ENCODE measurements at places on chromosomes 2 and 18.
A peak's percentile ranks its signal among the peaks of the same experiment; 100 is the strongest.

GRCh38 chr18:70181015-70181414 is 24.5 kb downstream of the RTTN start:
- no peak for DNase-seq

GRCh38 chr2:138113871-138114525 is 149.7 kb downstream of the HNMT start:
- no peak for DNase-seq

- DNase-seq: peak; percentile 92
Observed at GRCh38 chr2:231713730-231714638, 5.7 kb downstream of the PTMA start.

- DNase-seq: no peak
Observed at GRCh38 chr2:133919285-133919684, 334.6 kb upstream of the MGAT5 start.

- DNase-seq: no peak
Observed at GRCh38 chr2:88871336-88871735, 179.9 kb downstream of the RPIA start.

GRCh38 chr18:59719544-59720181 is 22.4 kb upstream of the CCBE1 start:
- no peak for DNase-seq

DNA sequence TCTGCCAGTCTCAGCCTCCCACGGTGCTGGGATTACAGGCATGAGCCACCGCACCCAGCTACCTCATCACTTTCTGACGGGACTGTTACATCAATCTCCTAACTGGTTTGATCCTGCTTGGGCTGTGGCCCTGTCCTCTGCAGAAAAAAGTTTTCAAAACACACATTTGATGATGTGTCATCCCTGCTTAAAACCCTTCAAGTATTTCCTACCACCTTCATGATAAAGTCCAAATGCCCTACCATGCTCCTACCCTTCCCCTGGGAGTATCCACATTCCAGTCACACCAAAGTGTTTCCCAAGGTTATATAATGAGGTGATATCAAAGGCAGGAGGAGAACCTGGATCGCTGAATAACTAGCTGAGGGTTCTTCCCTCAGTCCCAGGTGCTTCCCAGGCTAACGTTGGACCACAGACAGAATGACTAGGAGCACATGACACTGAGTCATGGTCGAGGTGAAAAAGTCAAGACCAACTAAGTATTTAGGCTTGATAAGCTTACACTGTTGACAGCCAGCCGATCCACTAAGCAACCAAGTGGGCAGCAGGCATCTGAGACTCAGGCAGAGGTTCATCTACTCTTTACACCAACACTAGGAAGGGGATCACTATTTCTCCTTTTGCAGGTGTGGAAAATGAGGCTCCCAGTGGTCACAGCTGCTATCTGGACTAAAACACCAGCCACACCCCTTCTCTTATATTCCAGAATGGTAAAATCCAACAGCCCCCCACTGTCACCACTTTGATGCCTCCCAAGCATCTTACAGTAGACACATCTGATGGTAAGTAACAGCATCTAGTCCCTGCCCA is 31.8 kb downstream of the CYRIA start:
- DNase-seq: no peak

DNA sequence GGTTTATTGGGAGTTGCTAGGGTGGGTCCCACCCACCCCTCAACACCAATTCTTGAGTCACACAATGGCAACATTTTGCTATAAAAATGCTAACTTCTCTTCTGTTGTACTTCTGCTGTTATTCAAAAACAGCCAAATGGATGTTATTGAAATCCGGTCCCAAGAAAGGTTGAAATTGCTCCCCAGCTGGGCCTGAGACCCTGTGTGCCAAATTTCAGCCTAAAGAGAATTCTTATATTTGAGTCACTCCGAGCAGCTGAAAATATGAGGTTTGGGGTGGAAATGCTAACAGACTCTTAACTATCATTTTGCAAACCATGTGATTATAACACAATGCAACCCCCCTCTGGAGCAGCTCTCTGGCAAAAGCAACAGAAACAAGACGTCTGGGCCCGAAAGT is 27.0 kb upstream of the ACVR1 start:
- DNase-seq: no peak

GRCh38 chr2:23426263-23426905 is 41.4 kb downstream of the KLHL29 start:
- DNase-seq: no peak

- DNase-seq: no peak
Observed at GRCh38 chr2:145431181-145431951, 911.4 kb upstream of the ZEB2 start.

DNA sequence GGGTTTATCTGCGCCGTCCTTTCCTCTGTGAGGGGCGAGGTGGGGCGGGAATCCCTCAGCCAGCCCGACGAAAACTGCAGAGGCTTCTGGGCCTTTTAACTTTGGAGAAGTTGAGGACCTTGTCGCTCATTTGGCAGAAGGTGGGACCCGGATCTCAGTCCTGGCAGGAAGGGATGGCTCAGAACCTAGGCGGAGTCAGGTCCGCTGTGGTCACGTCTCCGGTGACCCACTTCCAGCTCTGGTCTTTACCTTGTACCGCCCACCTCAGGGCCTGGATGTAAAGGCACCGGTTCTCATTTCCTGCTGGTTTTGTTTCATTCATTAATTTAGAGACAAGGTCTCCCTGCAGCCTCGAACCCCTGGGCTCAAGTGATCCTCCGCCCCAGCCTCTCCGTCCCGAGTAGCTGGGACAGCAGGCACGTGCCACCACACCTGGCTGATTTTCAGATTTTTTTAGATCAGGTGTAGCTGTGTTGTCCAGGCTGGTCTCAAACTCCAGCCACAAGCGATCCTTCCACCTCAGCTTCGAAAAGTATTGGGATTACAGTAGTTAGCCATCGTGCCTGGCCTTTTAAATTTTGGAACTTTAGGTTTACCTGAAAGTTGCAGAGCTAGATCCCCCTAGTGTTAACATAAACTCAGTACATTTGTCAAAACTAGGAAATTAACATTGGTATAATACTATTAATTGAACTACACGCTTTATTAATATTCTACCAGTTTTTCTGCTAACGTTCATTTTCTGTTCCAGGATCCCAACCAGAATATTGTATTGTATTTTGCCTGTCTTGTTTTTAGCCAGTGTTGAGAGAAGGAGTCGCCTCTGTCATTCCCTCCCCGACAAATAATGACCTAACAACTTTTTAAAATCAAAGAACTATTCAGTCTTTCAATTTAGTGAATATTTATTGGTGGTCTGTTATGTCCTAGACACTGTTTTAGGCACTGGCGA is 852 bp downstream of the POLI start:
- DNase-seq: peak; percentile 27

All from memory B cell (primary cell).